ENCODE measurements at places on chromosomes 2 and 18. TPM values are rescaled to one million over a fixed set of nuclear protein-coding genes. Genes with fewer than 3 reads are reported as not detected.

DNA sequence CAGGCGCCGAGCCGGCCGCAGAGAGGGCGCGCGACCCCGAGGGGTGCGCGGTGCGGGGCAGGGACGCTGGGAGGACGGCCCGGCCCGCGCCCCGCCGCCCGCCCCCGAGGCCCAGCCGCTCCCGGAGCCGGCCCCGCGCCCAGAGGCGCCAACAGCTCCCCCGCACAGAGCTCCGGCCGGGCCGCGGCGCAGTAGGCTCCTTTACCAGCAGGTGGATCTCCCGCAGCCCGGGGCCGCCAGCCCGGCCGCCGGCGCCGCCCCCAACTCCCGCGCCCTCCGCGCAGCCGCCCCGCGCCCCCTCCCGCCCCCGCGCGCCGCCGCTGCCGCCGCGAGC lies 258 bp downstream of the MGAT4A start:
- no peak for DNase-seq

DNA sequence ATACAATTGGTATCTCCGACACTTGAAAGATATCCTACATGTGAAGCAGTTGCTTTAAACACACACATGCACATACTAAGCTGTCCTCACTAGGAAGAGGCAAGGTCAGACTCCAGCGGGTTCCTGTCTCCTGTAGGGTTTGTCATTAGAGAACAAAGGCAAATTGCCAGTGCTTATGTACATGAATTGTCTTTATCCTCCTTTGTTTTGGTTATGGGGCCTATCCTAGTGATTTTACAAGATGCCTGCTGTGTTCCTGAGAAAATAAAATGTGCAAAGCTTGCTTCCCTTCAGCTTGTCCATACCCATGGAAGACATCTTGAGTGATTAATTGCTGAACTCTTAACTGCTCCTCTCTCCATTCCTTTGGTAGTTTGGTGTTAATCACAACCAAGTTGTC lies 86.7 kb upstream of the SLC39A10 start:
- no peak for DNase-seq

Gene MLPH
- total RNA-seq: 0.63 TPM

Gene DPP10
- total RNA-seq: not detected

GRCh38 chr18:13572148-13572547 lies 154.2 kb downstream of the FAM210A start:
- DNase-seq: no peak
